Left ventricle myocardium superior (tissue), 1 donor: ENCODE measurements at places on chromosomes 5 and 9.

- DNase-seq = no peak
These were observed 18.5 kb downstream of the PDZD2 start for GRCh38 chr5:31657315-31657979.

DNA sequence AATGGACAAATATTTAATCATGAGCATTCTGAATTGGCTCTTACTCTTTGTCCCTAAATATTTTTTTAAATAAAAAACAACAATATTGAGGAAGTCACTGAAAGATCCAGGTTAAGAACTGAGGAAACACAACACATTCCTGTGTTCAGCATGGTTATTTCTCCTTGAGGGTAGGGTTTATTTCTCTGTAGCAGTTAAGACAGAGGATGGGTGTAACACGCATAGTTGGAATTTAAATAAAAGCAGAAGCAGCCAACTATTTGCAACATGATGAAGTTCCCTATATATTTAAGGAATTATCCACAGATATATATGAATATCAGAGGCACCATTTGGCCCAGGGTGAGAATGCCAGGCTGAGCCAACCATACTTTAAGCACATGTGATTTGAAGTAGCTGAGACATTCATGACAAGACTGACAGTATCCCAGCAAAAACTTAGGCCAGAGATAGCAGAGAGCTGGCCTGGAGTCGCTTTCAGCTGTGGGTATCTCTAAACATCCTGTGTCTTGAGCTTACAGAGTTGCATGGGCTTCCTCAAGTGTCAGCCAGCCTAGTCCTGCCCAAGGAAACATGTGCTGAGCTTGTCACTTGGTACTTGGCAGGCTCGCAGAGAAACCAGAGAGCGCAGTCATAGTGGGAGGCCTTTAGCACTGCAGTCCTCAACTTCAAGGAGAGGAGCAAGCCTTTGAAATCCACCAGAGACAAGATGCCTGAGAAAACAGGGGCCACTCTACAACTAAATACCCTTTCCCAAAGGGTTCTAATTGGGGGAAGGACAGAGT lies 43.6 kb downstream of the SEMA5A start:
- no peak for DNase-seq

DNA sequence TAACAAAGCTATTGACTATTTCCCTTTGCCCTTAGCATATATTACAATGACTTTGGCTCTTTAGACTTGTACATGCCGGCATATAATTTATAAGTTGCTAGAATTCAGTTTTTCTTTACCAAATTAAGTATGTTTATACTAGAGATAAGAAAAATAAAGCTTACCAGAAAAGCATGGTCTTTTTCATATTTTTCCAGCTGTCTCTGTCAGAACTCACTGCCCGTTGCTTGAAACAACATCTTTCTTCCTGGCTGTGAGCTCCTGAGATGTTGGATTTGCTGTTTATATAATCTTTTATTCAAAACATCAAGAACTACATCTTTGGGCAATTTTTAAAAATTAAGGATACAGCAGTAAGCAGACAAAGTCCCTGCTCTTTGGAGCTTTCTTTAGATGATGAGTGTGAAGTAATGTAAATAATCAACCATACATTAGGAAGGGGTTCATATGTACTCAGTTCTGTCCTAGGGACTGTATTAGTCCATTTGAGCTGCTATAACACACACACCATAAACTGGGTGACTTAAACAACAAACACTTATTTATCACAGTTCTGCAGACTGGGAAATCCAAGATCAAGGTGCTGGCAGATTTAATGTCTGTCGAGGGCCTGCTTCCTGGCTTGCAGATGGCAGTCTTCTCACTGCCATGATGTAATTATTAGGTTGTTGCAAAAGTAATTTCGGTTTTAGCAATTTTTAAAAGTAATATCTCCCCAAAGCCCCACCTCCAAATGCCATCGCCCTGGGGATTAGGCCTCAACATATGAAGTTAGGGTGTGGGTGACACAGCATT lies 45.4 kb upstream of the RANBP3L start:
- DNase-seq = no peak

- no peak for DNase-seq
These were observed 25.8 kb upstream of the TRIM32 start for GRCh38 chr9:116661037-116661954.

DNA sequence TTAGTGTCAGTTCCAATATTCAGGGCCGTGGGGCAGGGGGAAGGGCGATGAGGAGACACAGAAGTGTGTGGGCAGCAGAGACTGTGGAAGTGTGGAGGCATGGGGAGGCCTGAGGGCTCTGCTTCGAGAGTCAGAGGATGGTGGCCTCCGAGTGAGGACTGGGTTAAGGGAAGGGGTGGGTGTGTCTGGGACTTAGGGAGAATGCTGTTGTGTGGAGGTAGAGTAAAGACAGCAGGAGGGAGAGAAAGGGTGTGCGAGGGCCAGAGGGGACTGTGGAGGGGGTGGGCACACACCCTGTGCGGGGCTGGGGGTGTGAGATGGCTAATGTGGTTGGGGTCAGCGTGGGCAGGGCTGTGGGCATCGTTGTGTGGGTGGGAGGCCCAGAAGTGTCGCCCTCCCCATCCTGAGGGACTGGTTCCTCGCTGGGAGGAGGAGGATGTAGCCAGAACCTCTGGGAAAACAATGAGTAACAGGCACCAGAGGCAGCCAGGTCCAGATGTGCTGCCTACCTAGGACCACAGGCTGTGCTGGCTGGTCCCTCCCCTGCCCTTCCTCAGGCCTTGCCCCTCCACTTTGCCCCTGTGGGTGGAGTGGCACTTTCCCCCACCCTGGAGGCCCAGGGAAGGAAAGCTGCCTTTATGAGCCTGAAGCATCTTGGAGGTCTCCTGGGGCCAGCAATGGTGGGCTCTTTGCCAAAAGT lies 4.2 kb downstream of the USP20 start:
- no peak for DNase-seq

DNA sequence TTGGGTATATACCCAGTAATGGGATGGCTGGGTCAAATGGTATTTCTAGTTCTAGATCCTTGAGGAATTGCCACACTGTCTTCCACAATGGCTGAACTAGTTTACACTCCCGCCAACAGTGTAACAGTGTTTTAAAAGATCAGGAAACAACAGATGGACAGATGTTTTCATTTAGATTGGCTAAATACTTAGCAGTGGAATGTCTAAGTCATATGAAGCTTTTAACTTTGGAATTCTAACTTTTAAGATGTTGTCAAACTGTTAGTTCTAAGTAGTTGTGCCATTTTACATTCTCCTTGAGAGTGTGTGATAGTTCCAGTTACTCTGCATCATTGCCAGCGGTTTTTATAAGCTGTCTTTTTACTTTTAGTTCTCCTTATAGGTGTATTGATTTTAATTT lies 688.8 kb downstream of the SEMA5A start:
- DNase-seq = no peak

DNA sequence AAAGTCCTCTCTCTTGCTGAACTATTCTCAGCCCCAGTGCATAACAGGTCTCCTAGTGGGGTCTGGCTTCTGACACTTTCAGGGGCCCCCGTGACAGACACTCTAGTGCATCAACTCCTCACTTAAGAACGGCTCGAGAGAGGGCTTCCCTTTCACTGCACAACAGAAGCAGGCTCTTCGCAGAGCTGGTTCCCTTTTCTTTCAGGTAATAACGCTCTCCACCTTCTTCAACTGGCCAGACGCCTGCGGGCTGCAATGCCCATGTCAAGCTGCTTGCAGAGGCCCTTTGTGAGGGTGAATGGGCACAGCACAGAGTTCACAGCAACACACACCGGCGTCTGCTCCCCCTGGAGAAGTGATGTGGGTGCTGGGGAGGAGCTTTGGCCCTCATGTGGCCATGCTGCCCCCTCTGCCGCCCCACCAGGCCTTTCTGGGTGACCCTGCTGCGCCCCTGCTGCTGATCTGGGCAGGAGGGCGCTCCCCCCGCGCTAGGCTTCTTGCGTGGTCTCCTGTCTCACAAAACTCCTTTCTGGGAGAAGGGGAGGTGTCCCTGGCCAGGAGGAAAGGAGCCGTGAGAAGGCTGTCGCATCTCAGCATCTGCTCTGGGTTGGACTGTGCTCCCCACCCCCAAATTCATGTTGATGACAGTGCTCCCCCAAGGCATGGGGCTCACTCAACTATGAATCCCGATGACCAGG lies 2.4 kb downstream of the MRPL36 start:
- DNase-seq = no peak

GRCh38 chr9:4579001-4579400 lies 83.1 kb upstream of the PLPP6 start:
- no peak for DNase-seq

DNA sequence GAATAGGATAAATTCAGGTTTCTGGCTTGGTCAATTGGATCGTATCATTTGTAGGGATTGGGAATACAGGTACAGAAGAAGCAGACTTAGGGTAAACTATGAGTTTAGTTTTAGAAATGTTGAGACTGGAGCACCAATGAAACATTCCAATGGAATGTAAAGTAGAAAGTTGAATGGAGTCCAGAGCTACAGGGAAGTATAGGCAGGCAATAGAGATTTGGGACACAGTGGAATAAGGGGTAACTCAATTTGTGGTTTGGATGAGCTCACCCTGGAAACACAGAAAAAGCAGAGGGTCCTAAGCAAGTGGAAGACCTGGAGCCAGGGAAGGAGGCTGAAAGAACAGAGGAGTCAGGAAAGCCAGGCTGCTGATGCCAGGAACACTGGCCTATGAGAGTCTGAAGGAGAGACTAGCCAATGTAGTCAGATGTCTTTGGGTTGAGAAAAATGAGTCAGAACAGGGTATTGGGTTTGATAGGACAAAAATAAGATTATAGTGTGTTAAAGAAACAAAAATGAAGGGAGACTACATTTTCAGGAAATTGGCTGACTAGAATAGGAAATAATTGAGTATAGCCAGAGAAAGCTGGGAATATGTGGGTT lies 72.8 kb downstream of the STARD4 start:
- DNase-seq = no peak

GRCh38 chr9:110797611-110798010 lies 129.0 kb downstream of the MUSK start:
- no peak for DNase-seq

DNA sequence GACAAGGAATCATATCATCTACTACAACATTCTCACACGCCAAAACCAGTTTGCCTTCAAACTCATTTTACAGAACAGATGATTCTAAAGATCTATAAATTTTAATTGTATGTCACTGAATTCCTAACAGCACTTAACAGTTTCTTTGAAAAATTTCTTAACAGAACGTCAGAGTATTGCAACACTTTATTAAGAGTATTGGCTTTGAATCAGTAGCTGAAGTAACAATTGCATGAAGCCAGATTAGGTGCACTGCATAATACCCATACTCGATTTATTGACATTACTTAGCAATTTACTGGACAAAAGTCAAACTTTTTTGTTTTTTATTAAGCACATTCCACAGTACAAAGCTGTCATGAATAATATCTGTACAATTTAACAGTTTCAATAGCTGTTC lies 75.8 kb downstream of the SMIM23 start:
- DNase-seq = no peak
